NCI-H1436 (cell line): ENCODE measurements at places on chromosomes 7 and 10.

GRCh38 chr10:3813986-3814837 lies 29.2 kb upstream of the KLF6 start:
- DNase-seq, result no peak

DNA sequence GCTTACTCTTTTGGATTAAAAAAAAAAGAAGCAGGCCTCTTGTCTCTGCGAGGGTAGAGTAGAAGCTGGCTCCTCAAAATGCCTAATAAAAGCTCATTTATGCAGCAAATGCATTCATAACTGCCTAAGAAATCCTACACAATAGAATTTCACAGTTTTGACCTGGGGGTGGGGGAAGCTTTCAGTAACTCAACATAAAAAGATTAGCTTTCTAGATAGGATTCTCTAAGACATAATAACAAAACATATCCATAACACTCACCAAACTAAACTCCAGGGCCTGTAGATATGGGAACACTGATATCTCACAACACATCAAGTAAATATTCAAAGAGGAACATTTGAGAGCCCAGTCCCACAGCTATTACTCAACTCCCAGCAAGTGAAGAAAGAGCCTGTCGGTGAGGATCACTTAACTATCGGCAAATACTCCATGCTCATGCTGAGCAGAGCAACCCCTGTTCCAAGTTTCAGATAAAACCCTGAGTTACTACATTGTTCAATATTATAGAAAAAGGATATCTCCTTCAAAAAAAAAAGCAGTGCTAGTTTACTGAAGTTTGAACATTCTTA lies 88.1 kb downstream of the COBL start:
- no peak for DNase-seq

DNA sequence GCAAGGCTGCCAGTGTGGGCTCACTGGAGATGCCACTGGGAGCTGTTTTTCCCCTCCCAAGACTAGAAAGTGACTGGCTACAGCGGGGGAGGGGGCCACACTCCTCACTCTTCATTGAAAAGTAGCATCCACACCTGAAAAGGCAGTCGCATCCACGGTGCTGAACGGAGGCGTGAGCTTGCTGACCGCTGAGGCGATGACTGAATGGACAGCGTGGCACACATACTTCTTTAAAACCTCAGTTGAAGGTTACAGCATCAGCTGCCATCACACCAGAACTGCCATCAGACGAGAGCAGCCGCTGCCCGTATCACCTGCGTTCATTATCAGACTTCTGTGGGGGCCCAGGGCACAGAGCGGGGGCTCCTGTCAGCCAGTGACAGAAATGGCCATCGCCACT lies 327.2 kb downstream of the DNAJB6 start:
- no peak for DNase-seq

- DNase-seq, result no peak
Measured at GRCh38 chr7:131011432-131011742, 277.4 kb upstream of the KLF14 start.

GRCh38 chr7:128399991-128400390 lies 9.8 kb downstream of the IMPDH1 start:
- no peak for DNase-seq

GRCh38 chr7:41977151-41977651 lies 259.8 kb downstream of the GLI3 start:
- no peak for DNase-seq

GRCh38 chr7:20906801-20907453 lies 120.2 kb upstream of the SP8 start:
- no peak for DNase-seq

DNA sequence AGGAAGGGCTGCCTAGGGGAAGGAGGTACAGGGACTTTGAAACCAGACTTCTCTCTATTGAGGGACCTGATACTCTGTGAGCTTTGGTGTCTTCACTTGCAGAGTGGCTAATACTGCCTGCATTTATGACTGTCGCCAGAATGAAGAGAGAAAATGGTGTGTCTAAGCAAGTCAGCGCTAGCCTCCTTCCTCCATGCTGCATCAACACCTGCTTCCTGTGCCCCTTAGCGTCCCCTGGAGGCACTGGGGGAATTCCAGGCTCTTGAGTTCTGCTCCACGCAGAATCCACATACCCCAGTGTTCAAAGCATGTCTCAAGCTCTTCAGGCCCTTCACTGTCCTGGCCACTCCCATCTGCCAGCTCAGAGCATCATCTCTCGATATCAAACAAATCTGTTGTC lies 140.5 kb downstream of the PKD1L1 start:
- no peak for DNase-seq

GRCh38 chr10:15223174-15223573 lies 54.7 kb upstream of the NMT2 start:
- no peak for DNase-seq

DNA sequence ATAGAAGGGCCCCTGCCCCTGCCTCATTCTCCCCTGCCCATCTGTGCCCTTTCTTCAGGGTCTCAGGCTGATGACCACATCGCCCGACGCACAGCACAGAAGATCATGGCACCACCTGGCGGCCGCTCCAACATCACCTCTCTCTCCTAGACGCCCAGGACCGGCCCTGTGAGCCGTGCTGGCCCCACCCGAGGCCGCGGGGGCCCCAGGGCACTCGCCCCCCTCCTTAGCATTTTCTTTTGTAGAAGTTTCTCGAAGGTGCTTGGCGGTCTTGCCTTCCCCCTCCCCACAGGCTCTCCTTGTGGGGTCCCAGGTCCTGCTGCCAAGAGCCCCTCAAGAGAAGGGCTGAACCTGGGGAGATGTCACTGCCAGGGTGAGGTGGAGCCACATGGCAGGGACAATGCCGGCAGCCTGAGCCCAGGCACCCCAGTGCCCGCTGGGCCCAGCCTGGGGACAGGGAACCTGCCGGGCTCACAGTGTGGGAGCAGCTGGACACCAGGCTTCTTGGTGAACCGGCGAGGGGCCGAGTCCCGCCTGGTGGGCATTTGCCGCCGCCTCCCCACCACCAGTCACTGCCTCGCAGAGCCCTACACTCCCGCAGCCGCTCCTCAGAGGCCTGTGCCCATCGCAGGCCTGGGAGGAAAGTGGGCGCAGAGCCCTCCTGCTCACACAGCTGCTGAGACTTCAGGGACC lies 18.2 kb downstream of the DPYSL4 start:
- no peak for DNase-seq

GRCh38 chr10:80474941-80475340 lies 20.8 kb downstream of the TSPAN14 start:
- no peak for DNase-seq

DNA sequence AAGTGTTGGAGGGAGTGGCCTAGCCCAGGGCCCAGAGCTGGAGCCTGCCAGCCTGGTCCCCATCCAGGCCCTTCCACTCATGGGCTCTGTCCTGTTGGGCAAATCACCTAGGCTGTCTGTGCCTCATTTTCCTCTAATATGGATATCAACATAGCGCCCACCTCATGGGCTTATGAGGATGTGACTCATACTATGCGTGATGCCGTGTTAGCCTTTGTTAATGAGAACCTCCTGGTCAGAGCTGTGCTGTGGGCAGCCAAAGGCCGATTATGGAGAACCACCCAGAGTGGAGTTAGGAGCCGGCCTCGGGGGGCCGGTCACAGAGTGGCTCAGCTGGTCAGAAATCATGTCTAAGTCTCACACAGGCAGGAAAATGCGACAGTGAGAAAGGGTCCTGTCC lies 306.4 kb downstream of the PAXIP1 start:
- no peak for DNase-seq

DNA sequence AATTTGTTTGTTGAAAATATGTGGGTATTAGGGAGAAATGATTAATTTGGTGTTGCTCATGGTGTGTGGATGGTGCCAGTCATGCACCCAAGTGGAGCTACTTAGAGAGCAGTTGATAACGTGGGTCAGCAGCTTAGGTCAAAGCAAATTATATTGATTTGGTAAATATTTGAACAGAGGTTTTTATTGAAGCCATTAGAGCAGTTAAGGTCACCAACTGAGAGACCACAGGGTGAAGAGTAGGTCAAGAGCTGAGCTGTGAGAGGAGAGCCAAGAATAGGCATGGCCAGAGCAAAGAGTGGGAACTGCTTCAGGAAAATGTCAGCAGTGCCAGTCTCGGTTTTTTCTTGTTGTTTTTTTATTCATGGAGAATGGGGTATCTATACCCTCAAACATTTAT lies 97.9 kb downstream of the TMEM168 start:
- DNase-seq, result no peak

GRCh38 chr7:101557978-101558741 lies 70.9 kb downstream of the MYL10 start:
- no peak for DNase-seq

DNA sequence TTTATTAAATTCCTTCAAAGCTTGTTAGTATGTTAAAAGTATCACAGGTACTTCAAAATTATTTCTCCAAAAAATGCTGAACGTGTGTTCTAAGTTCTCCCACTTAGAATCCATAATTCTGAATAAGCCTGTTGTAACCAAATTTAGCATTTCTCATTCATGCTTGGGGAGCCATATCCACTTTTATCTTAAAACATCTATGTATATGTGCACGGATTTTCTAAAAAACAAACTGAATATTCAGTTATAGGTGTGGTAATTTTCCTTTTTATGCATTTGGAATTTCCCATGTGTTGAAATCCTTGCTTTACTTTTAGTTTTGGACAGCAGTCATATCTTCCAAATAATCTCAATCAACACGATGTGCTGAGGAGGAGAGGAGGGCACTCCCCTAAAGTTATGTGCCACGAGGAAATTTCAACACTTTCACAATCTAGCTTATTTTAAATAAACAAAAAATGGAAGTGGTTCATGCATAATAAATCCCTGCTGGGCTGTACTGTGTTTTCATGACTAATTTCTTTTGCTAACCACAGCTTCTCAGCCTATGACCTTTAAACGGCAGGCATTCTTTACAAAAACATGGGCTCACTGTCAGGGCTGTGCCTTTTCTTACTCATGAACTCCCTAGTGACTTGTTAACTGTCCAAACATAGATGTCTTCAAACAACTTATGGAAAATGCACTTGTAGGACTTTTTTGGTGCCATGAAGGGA lies 380.3 kb upstream of the SEMA3C start:
- no peak for DNase-seq

DNA sequence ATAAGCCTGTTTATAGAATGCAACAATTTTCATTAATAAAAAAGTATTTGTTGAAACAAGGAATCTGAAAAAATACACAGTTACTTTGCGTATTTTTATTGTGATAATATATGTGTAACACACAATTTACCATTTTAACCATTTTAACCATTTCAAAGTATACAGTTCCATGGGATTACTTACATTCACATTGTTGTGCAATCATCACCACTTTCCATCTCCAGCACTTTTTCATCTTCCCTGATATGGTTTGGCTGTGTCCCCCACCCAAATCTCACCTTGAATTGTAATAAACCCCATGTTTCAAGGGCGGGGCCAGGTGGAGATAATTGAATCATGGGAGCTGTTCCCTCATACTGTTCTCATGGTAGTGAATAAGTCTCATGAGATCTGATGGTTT lies 61.3 kb upstream of the GLCCI1 start:
- DNase-seq, result no peak

DNA sequence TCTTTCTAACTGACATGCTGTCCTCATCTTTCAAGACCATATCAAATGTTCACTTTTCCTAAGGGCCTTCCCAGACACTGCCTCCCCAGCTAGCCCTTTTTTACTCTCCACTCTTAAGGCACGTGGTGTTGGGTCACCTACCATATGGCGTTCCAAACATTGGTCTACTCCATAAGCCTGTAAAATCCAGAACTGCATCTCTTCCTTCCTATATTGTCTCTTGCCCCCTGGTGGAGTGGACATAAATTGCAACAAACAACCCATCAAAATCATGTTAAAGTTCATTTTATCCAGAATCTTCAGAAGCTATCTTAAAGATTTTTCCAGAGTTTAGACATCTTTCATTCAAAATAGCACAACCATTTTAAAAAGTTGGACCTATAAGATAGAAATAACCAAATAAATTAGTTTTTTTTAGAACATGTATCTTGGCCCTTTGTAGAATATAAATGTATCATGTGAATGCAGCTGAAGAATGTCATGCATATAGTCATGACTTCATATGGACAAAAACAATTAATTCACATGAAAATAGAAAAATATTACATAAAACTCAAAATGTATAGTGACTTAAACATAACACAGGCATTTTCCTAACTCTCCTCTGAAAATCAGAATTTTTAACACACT lies 180.6 kb upstream of the CHRM2 start:
- DNase-seq, result peak; percentile 0

- DNase-seq, result no peak
Measured at GRCh38 chr10:47027108-47027783, 116.0 kb downstream of the PTPN20 start.

DNA sequence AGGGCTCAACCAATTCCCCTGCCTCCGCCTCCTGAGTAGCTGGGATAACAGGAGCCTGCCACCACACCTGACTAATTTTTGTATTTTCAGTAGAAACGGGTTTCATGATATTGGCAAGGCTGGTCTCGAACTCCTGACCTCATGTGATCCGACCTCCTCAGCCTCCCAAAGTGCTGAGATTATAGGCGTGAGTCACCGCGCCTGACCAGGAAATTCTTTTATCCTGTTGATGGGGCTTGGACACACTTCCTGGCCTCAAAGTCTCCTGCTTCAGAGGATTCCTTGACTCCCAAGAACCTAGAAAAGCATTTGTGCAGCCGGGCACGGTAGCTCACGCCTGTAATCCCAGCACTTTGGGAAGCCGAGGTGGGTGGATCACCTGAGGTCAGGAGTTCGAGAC lies 16.2 kb downstream of the ZNF425 start:
- no peak for DNase-seq

GRCh38 chr10:104036518-104037260 lies 49.0 kb downstream of the COL17A1 start:
- DNase-seq, result no peak

DNA sequence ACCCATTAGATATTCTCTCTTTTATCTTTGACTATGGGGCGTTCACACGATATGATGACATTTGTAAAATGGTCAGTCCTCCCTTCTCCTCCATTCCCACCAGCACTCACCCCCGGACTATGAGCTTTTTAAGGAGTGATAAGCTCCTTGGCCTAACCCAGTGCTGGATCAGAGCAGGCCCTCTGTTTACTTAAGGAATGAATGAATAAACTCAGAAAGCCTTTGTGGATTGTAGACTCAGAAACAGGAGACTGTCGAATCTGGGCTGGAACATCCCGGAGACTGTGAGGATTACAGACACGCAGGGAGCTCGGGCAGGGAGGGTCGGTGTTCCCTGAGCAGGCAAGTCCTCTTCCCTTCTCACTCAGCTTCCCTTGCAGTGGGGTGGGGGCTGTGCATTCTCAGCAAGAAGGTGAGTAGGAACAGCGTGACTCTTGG lies 6.8 kb upstream of the ZCCHC24 start:
- DNase-seq, result no peak
